ENCODE measurements at places on chromosomes 7 and 10.

GRCh38 chr7:26618449-26618848, 245.9 kb downstream of the SKAP2 start:
- no peak for ATAC-seq

DNA sequence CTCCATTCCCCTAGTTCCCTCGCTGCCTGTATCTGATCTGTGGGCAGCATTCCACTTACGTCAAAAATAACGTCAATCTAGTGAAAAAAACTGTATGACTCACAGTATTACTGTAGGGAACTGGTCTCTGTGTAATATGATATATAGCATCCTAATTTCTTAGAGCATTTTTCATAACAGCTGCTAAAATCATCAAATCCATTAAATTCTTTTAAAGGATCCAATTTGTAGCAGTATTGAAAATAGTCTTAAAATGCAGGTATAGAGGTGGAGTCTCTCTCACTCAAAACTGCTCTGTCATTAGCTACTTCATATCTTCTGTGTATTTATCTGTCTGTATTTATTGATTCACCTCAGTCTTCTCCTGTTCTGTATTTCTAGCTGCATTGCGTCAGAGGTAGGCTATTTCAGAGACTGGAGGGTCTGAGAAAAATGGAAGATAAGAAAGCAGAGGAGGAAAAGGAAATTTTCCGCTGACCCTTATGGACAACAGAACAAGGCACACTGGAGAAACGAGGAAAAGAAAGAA, 59.9 kb downstream of the PON1 start:
- peak; percentile 98 for ATAC-seq

DNA sequence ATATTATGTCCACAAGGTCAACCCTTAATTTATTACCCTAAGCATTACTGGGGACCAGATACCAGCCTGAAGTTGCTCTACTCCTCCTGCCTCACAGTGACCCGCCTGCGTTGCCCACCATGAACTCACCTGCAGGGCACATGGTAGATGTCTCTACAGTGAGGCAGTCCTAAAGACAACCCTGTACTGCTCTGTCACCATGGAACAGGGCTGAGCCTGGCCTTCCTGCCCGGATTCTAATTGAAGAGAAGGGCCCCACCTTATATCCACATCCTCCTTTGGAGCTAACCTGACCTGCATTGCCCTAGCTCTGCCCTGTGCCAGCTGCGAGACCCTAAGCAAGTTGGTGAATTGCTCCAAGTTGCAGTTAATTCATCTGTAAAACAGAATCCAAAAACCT, 4.1 kb downstream of the SH3PXD2A start:
- no peak for ATAC-seq

DNA sequence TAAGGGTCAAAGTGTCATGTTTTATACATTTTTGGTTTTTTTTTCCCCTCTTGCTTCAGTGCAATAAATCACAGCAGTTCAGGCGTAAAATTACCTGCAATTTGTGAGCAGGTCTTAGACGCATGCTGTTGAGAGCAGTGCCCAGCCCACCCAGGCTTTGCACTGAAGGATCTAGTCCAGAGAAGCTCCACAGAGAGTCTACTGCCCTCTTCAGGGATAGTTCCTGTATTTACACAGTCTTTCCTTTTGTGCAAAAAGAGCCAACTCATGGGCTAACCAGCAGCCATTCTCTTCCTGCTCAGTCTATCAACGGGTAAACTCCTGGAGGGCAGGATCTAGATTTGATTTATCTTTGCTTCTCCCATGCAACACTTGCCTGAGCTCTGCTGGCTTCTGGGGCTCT, 82.2 kb upstream of the NAMPT start:
- peak; percentile 89 for ATAC-seq
